ENCODE measurements at places on chromosomes 16 and 17.

- DNase-seq, result no peak
Measured at GRCh38 chr16:60642956-60643355, 1393.3 kb downstream of the CDH8 start.

GRCh38 chr17:29723278-29724047, 100.8 kb upstream of the CORO6 start:
- DNase-seq, result no peak

- DNase-seq, result peak; percentile 93
Measured at GRCh38 chr16:4372578-4373355, 1.1 kb downstream of the VASN start.

GRCh38 chr16:67543036-67543435, 14.4 kb downstream of the RIPOR1 start:
- DNase-seq, result no peak

- no peak for DNase-seq
Measured at GRCh38 chr17:72843591-72843990, 248.9 kb downstream of the SLC39A11 start.

Measured in NCI-H69 (cell line).